ENCODE measurements at places on chromosomes 4 and X.

DNA sequence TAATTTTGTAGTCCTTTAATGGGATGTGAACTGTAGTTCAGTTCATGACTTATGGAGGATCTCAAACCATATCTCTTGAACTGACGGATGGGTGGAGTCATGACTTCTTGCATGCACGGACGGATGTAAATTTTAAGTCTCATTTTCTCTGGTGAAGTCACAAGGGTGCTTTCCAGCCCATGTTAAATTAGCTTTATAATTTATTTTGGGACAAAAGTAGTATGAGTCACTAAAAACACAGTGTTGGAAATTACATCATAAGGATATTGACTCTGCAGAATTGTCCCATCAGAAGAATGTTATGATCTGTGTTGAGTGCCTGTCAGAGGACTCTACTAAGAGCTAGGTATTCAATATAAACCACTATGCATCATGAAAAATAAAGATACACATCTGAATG lies 6.8 kb upstream of the PAGE5 start:
- no peak for DNase-seq

GRCh38 chr4:74675673-74676279 lies 118.5 kb downstream of the BTC start:
- peak; percentile 75 for DNase-seq

GRCh38 chr4:93617606-93618005 lies 210.9 kb upstream of the ATOH1 start:
- DNase-seq: no peak

GRCh38 chr4:1462009-1462767 lies 55.9 kb upstream of the NKX1-1 start:
- no peak for DNase-seq

DNA sequence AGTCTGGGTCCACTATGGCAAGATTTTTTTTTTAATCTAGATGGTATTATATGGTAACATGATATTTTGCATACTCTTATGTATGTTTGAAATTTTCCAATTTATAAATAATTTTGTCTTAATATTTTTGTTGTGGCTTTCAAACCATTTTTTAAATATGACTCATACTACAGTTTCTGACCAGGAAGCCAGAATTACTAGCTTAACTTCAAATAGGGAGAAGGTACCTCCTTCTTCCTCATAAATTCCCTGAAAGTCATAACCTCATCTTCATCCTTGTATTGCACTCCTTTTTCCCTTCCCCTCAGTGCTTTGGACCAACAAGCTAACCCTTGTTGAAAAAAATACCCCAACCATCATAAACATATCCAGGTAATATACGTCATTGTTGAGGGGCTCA lies 21.6 kb downstream of the ARAP2 start:
- peak; percentile 1 for DNase-seq

GRCh38 chrX:153387987-153388721 lies 13.0 kb downstream of the PNMA6E start:
- no peak for DNase-seq

DNA sequence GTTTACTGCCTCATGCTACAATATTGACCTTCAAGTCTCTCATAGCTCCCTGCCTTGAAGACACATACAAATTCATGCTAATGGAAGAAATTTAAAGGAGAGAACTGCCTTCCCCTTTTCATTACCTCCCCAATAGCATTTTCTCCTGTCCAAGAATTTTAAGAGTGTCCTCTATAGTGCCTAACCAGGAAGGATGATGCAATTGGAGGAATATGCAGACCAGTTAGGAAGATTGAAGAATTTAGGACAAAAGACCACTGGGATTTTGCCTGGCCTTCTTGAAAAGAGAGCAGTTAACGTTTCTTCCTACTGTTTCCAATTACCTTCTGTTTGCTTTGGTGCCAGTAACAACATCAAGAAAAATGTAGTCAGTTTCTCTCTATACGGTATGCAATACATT lies 443.9 kb downstream of the INPP4B start:
- DNase-seq: no peak

DNA sequence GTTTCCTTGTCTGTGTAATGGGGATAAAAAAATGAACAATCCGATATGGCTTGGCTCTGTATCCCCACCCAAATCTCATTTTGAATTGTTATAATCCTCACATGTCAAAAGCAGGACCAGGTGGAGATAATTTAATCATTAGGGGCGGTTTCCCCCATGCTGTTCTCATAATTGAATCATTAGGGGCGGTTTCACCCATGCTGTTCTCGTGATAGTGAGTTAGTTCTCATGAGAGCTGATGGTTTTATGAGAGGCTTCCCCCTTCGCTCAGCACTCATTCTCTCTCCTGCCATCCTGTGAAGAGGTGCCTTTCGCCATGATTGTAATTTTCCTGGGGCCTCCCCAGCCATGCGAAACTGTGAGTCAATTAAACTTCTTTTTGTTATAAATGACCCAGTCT lies 633.5 kb downstream of the RAPGEF2 start:
- DNase-seq: no peak

- DNase-seq: peak; percentile 15
Observed at GRCh38 chr4:168515222-168516011, 18.6 kb downstream of the PALLD start.

DNA sequence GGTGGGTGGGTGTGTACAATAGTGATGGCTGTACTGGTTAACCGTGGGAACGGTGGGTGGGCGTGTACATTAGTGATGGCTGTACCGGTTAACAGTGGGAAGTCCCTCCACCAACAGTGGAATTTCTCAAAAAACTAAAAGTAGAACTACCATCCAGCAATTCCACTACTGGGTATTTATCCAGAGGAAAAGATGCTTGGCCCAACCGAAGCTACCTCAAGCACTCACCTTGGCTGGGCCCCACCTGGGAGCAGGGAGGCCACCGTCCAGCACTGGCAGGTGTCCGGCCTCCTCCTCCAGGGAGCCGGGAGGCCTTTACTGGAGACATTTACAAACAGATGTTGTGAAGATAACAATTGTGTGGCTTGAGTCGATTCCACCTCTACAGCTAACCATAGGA lies 6.0 kb upstream of the MAEA start:
- DNase-seq: no peak

- peak; percentile 27 for DNase-seq
Observed at GRCh38 chr4:132123870-132124623, 1025.0 kb upstream of the PCDH10 start.

DNA sequence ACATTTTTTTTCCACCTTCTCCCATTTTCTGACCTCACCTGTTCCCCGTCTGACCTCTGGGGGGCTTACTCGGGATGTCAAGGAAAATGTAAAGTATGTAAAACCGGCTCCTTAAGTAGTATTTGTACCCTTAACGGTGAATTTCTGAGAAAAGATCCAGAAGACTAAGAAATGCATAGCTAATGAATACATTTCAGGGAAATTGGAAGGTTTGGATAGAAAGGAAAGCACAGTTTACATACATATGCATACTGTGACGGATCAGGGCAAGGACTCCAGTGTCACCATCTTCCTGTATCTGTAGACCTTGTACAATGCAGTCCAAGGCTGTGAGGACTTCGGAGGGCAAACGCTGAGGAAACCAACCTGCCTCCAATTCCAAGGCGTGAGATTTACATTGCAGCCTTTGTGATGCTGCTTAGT lies 2185.9 kb upstream of the TENM3 start:
- DNase-seq: peak; percentile 4

DNA sequence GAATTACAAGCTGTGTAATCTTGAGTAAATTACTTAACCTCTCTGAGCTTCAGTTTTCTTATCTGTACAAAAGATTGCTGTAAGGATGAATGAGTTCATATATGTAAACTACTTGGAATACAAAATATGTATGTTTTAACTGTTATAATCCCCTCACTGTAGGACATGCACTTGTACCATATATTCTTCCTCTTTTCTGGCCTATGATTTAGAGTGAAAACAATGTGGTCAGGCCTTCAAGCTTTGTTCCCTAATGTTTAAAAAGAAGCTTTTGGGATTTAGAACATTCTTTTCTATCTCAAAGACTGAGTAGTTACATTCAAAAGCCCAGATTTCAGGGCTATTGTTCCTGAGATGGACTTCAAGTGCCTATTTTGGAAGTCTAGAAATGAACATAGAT lies 26.7 kb upstream of the GPRIN3 start:
- DNase-seq: no peak

- DNase-seq: no peak
Observed at GRCh38 chr4:151641983-151642382, 118.8 kb downstream of the GATB start.

DNA sequence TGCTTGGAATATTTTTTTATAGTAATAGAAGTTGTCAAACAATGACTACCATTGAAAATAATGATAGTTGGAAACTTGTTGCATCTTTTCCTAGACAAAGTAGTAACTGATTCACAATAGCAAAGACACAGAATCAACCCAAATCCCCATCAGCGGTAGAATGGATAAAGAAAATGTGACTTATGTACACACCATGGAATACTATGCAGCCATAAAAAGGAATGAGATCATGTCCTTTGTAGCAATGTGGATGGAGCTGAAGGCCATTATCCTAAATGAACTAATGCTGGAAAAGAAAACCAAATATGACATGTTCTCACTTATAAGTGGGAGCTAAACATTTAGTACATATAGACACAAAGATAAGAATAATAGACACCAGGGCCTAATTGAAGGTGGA lies 49.7 kb downstream of the ATP10D start:
- no peak for DNase-seq

- DNase-seq: peak; percentile 36
Observed at GRCh38 chr4:94660614-94661013, 97.1 kb upstream of the BMPR1B start.

DNA sequence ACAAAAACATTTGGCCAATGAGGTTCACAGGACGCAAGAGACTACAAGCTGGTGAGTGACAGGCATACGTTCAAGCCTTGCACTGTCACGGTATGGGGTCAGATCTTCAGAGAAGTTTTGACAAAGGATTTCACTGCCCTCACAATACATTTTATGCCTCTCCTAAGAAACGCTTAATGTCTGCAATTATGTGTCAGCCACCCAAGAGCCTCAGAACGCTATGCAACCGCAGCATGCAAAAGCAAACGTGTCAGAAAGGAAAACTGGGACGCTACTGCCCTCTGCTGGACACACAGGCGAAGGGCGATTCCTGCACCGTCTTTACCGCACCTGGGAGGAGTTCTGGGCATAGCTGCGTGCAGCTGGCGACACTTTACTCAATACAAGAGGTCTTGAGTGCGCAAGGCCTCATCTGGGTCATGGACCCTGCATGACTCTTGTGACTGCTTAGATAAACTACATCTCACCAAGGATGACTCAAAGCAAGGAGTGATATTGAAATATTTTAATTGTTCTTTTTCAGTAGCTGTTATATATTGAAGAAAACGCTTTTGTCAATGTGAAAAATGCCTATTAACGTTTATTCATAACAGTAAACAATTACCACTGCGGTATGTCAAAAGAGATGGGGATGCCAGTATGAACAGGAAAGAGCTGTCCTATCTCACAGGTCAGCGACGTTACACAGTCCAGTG lies 147.6 kb upstream of the FRG1 start:
- DNase-seq: peak; percentile 55

DNA sequence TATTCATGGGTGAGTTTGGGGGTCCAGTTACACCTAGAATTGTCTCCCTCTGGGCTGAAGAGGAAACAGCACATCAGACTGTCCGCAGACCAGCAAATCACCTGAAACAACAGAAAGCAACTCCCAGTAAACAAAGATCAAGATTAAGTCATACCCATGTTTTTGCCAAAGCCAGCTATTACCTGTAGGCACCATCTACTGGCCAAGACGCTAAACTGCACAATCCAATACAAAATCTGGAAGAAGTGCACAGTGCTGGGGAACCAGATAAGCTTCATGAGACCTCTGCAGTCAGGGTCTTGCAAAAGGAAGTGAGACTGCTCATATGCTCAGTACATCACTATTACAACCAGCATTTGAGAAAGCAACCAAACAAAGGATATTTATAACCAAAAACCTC lies 157.5 kb upstream of the ITM2A start:
- peak; percentile 4 for DNase-seq

GRCh38 chrX:93673869-93674271 lies at the start of gene FAM133A:
TSS of gene FAM133A (plus strand) at chrX:93674206. CDS start at chrX:93709420, 35,214 bp downstream.
- peak; percentile 29 for DNase-seq

- no peak for DNase-seq
Observed at GRCh38 chrX:119682019-119682989, 10.7 kb downstream of the SEPTIN6 start.

DNA sequence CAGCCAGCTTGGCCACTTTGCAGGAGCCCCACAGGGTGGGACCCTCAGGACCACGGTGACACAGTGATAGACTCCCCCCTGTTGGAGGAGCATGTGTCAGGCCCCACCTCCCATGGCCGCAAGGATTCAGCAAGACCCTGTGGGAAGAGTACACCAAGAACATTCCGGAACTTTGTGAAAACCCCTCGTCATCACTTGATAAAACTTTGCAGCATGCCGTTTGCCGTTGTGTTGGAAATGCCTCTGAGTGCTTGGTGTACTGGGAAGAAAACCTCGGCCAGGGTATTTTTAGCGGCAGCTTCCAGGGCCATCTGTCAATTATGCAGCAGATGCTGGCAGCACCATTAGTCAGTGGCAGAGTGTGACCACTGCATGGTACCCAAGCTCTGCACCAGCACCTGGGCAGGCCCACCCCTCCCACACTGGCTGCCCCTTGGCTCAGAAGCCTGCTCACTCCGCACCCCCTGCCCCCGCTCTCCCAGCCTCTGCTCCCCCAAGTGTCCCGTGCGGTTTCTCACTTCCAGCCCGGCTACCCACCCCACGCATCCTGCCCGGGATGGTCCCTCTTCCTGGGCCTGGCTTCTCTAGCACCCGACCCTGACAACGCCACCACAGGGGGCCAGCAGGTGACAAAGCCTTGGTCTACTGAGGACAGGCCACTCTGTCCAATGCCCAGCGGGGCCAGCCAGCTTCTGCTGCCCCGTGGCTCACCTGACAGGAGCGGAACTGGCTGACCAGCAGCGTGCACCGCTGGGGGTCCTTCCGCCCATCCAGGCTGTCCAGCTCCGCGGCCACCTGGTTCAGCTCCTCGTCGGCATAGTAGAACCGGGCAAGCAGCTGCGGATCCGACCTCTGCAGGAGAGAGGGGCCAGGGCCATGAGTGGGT lies 65.0 kb downstream of the ZFYVE28 start:
- no peak for DNase-seq

GRCh38 chrX:135698924-135699323 lies 14.5 kb upstream of the CT45A1 start:
- no peak for DNase-seq

- no peak for DNase-seq
Observed at GRCh38 chr4:122673252-122673651, 52.4 kb upstream of the IL21 start.

DNA sequence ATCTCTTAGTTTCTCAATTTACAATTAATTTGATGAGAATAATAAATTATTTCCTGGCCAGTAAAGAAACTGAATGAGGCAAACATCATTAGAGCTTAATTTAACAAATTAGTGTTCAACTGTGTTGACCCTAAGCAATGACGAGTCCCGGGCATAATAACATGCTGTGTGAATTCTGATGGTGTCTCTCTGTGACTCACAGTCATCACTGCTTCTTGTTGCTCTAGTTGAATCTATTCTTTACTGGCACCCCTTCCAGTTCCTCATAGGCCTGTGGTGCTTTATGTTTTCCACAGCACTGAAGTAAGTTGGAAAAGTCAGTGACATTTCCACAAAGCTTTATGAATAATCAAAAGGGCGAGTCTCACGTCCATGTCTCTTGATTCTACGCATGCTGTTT lies 57.7 kb upstream of the SLC7A11 start:
- DNase-seq: no peak

Data from iris pigment epithelial cell (primary cell).